ENCODE measurements at places on chromosomes 2 and 18.

DNA sequence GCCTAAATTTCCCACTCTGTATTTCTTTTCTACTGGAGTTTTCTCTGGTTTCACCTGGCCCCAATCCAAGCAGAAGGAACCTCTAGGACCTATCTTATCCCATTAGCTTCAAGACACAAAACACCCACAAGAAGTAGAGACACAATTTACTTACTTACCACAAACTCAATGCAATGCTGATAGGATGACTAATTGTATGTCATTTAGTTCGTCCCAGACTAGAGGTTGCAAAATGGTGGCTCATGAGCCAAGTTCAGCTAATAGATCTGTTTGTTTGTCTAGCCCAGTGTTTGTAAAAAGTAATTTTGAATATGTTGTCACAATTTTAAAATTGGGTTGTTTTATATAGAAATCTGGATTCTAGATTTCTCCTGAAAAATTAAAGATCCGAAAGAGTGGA lies 34.7 kb upstream of the ZSWIM2 start:
- no peak for DNase-seq

DNA sequence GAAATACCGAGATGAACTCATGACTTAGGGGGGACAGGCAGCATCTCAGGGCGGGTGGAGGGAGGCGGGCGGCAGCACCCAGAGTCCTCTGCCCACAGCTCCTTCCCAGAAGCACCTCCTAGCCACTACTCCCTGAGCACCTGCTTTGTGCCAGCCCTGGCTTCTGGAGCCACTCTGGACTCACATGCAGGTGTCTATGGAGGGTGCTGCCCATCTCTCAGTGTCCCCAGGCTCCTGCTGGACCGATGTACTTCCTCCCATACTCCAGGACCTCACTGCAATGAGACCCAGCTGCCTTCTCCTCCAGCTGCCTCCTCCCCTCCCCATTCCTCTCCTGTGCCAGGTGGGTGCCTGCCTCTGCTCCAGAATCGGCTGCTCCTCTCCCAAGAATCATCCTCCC lies 22.1 kb upstream of the OTOS start:
- DNase-seq = no peak

DNA sequence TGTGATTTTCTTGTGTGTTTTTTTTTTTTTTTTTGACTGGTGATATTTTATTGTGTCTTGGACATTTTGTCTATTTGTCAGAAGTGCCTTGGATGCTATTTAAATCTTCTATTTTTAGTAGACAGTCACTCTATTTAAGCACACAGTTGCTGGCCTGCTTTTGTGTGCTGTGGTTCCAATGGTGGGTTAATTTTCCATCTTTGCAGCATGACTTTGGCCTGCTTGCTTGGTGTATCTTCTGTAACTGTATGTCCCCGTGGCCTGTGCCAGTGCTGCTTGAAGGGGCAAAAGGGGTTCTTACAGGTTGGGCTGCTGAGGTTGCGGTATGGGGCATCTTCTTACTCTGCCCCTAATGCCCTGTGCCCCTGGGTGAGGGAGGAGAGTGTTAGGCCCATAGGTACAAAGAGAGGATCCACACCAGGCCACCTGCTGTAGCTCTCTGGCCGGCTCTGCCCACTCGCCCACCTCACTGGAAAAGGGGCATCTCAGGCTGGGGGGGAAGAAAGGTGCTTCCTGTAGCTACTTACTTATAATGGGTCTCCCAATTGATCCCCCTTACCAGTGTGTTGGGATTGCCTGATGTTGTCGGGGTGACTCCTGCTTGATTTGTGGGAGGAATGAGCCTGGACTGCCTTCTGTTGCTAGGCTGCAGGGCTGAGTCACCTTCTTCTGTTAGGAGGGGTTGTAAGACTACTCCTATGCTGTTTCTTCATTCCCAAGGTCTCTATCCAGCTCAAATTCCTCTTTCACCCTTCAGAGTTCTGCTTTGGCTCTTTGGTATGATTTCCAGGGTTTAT lies 490.0 kb upstream of the HS6ST1 start:
- DNase-seq = no peak

DNA sequence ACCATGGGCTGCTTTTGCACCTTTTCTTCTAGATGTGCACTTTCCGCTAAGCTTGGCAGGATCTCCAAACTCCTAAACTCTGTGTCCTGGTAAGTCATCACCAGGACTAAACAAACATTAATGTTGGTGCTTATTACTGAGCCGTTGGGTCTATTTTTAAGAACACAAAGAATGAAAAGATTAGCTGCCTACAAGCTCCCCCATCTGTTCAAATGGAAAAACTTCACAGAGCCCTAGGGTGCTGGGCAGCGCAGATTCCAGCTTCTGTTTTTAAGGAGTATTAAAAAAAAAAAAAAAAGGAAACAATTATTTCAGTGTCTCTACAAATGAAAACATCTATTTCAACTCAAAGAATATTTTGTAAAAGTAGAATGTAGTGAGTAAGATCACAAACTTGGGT lies 97.8 kb upstream of the AQP4 start:
- no peak for DNase-seq

- no peak for DNase-seq
These were observed 22.3 kb upstream of the B3GNT7 start for GRCh38 chr2:231373184-231373583.

DNA sequence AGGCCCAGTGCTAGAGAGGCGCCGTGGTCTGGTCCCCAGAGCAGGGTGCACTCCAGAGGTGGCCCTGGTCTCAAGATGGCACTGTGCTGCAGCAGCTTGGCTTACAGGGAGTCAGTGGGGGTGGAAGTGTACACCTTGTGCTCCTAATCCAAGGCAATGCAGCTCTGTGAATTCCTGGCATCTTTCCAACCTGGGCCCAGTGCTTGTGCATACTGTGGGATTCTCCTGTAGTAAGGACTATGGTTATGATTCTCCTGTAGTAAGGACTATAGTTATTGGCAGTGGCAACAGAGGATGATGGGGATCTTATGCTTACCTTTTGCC lies 616.7 kb upstream of the REG3G start:
- no peak for DNase-seq

DNA sequence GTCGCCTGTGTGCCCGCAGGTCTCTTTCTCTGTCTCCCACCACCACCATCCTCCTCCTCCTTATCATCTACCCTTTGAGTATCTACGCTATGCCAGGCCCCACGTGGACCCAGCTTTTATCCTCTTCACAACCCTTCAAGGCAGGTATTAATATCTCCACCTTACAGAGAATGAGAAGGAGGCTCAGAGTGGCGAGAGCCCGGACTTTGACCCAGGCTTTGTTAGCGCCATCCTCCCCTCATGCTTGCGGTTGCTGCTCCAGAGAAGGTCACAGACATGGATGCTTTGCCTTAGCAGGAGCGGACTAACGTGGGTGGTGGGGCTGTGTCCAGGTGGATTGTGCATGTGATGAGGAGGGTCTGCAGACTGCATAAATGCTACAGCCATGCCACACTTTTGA lies 119.8 kb downstream of the CELF4 start:
- no peak for DNase-seq

DNA sequence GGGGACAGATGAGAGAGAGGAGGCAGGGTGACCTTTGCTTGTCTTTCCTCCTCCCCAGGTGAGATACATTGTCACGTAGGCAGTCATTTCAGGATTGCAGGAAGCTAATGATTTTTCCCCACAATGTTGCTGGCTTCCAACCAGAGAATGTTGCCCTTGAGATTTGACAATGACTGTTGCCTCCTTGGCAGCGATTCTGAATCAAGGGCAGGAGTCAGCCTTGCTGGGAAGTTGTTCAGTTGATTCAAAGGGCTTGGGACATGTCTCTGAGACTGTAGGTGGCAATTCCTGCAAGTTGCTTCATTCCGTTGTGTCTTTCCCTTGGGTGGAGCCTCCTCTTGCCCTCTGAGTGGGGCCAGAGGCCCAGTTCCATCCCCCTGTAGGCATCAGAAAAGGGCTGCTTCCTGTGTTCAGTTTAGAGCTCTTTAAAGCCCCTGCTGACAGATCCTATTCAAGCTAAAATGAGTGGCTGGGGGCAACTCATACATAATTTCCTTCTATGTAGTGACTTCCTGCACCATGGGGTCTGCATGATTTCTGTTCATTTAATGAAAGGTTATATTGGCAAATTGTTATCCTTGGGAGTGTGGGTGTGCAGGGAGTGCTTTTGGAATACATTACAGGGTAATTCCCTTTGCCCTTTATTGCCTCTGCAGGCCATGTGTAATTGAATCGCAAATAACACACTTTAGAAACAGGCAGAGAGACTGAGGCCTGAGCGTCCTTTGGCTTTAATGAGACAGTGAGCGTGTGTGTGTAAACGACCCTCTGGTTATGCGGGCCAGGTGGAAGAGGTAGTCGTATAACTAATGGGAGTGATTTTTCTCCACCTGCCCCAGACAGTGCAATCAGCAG lies 52.4 kb downstream of the GPR39 start:
- no peak for DNase-seq

DNA sequence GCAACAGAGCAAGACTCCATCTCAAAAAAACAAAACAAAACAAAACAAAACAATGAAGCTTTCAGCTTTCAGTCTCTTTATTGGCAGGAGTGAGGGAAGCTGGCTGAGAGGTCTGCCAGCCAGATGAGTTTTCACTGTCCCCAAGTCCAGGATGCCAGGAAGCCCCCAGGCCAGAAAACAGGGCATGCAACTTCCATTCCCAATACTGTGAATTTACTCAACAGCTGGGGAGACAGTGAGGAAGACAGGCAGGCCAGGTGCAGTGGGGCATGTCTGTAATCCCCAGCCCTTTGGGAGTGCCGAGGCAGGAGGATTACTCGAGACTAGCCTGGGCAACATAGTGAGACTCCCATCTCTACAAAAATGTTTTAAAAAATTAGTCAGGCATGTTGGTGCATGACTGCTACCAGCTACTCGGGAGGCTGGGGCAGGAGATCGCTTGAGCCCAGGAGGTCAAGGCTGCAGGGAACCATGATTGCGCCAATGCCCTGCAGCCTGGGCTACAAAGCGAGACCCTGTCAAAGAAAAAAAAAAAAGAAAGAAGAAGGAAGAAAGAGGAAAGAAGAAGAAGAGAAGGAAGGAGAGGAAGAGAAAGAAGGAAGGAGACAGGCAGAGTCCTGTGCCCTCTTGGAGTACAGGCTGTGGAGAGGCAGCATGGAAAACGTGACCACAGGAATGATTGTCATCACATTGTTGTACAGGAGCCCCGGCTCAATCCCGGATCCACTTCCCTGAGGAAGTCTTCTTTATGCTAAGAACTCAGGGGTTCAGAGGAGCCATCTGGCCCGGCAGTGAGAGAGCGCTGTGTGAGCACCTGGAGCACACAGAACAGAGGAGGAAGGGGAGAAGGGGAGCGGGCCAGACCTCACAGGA lies 29.2 kb upstream of the POMC start:
- no peak for DNase-seq

DNA sequence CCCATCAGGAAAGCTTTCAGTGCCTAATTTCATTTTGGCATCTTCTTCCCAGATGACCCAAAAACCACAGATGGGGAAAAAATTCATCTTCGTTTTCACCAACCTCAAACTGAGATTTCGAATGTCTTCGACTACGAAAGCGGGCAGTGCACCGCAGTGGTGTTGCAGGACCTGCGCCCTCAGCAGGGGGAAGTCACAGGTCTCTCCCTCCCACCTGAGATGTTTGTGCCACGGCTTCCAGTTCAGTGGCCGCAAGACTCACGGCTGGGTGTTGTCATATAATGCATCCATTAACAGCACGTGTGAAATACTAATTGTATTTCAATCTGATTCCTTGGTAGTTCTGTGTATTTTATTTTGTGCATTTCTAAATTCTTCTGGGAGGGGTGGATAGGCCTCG lies 66.2 kb upstream of the SALL3 start:
- no peak for DNase-seq

- no peak for DNase-seq
These were observed 79.2 kb upstream of the MGAT5 start for GRCh38 chr2:134174711-134175110.

All from effector memory CD4-positive, alpha-beta T cell (primary cell).